ENCODE measurements at places on chromosomes 7 and 10. TPM values are rescaled to one million over a fixed set of nuclear protein-coding genes. Genes with fewer than 3 reads are reported as not detected.
A peak's percentile ranks its signal among the peaks of the same experiment; 100 is the strongest.

DNA sequence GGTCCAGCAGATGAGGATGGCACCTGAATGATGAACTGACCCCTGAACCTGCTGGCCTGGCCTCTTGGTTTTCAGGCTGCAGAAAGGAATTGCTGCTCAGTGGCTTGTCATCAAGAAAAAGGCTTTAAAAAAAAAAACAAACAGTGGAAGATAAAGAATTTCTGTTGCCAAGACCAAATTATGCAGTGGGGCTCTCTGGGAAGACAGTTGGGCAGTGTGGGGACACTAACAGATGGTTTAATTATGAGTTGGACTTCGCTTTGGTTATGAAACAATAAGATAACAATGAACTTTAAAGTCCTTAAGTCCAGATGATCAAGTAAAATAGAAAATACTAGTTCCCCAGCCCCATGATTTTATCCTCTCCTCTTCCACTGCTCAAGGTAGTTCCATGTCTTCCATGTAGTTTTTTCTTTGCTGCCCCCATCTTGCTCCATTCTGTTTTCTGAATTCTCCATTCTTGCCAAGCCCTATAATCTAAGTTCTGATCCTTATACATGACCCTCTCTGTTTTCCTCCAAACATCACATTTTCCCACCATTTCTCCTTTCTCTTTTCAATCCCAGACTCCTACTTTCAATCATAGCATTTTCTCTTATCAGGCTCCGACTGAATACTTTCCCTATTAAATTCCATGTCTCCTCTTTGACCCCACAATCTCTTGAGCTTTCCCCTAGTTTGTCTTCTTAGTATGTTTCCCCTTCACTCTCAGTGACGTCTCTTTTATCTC is 52.6 kb downstream of the ANK3 start:
- DNase-seq, result no peak
- H3K4me1 ChIP-seq, result no peaks in the 10 kb centered on the region
- no peaks in the 10 kb centered on the region for H3K36me3 ChIP-seq
- no peak overlapping the region for H3K4me3 ChIP-seq
- no peak overlapping the region for H3K27ac ChIP-seq
- H3K27me3 ChIP-seq, result no peaks in the 10 kb centered on the region

- no peak for DNase-seq
- H3K27ac ChIP-seq, result peak overlapping the region; percentile 65
- H3K4me1 ChIP-seq, result no peaks in the 10 kb centered on the region
- H3K4me3 ChIP-seq, result no peak overlapping the region
Observed at GRCh38 chr7:143487566-143487965, 9.9 kb downstream of the TAS2R41 start.

DNA sequence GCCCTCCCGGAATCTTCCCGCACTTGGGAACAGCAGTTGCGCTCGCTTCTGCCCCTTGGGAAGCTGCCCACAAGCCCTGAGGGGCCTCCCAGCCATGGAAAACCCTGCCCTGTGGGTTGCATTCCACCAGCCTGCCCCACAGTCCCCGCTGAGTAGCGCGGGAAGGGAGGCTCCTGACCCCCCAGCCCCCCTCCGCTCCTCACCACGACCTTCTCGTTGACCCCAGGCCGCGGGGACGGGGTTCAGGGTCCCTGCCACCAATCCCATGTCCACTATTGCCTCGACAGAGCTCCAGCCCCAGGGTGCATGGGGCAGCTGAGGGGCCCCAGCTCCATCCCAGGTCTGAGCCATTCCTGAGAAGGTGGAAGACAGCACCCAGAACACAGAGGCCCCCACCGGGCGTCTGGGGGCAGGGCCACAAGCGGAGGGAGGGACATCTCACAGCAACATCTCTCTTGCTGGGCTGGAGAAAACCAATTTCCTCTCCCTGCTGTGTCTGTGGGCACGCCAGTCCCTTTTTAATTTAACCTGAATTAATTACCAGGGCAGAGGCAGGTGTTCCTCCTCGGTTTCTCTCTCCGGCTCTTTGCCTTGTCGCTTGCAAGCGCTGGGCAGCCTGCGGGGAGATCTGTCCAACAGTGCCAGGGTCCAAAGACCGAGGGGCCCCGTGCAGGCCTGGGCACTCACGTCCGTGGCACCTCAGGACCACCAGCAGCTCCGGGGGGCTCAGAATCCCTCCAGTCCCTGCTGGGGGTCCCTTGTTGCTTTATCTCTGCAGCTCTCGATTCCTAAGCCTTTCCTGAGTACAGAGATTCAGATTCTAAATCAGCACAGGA is 57.9 kb downstream of the FOXL3 start:
- no peak for DNase-seq
- peaks cover 13% of the 10 kb centered on the region for H3K27me3 ChIP-seq
- H3K27ac ChIP-seq, result no peak overlapping the region
- H3K4me3 ChIP-seq, result no peak overlapping the region

GRCh38 chr10:68082872-68083271 is 7.8 kb upstream of the HERC4 start:
- H3K27me3 ChIP-seq, result no peaks in the 10 kb centered on the region
- no peak for DNase-seq
- H3K36me3 ChIP-seq, result no peaks in the 10 kb centered on the region

- no peak overlapping the region for H3K4me3 ChIP-seq
- no peaks in the 10 kb centered on the region for H3K36me3 ChIP-seq
- H3K27me3 ChIP-seq, result no peaks in the 10 kb centered on the region
- DNase-seq, result no peak
Observed at GRCh38 chr10:75904499-75905283, 473.3 kb downstream of the LRMDA start.

- H3K4me3 ChIP-seq, result no peak overlapping the region
- no peak overlapping the region for H3K27ac ChIP-seq
- no peaks in the 10 kb centered on the region for H3K4me1 ChIP-seq
- DNase-seq, result no peak
Observed at GRCh38 chr7:158494643-158495042, 93.0 kb downstream of the PTPRN2 start.

- H3K27ac ChIP-seq, result peak overlapping the region; percentile 73
- no peak overlapping the region for H3K4me3 ChIP-seq
- DNase-seq, result no peak
- H3K36me3 ChIP-seq, result no peaks in the 10 kb centered on the region
- no peaks in the 10 kb centered on the region for H3K27me3 ChIP-seq
Observed at GRCh38 chr10:30505543-30506298, 71.7 kb downstream of the MAP3K8 start.

DNA sequence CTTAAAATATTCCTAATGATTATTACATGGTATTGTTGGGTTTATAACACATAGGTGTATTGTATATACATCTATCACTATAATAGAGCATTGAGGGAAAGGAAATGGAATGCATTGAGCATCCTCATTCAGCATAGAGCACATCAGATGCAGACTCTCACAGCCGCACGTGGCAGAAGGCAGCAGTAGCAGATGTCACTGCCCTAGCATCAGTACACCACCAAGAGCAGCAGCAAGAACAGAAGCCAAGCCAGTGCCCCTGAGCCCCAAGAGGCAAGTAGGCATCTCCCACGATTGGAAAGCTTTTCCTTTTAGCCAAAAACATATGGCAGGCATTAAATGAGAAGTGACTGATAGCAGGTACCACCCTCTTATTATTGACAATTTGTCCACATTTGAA is 510.0 kb downstream of the TNS3 start:
- no peaks in the 10 kb centered on the region for H3K4me1 ChIP-seq
- H3K27ac ChIP-seq, result no peak overlapping the region
- no peaks in the 10 kb centered on the region for H3K27me3 ChIP-seq
- H3K4me3 ChIP-seq, result no peak overlapping the region

DNA sequence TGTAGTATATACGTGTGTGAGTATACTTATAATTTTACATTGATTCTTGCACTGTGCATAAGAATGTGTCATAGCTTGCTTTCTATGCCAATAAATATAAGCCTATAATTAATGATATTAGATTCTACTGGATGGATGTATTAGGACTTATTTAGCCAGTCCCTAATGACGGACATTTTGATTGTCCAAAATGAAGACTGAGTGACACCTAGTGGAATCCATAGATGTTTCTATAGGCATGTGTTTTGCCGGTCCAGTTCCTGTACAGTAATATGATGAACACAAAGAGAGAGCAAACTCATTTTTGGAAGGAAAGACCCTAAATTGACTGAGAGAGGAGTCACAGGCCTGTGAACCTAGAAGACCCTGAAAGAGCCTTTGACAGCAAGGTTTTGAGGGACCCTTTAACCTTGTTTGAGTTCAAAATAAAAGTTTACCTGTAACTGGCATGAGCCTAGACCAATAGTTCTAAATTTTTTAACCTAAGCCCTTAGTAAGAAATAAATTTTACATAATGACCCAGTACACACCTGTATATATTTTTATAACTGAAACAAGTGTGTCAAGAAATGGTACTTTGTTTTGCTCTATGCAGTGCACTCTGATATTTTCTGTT is 42.4 kb upstream of the AGBL3 start:
- H3K4me1 ChIP-seq, result no peaks in the 10 kb centered on the region
- H3K27ac ChIP-seq, result no peak overlapping the region
- H3K4me3 ChIP-seq, result no peak overlapping the region
- H3K36me3 ChIP-seq, result no peaks in the 10 kb centered on the region
- DNase-seq, result no peak

- peaks cover 42% of the 10 kb centered on the region for H3K27me3 ChIP-seq
- no peaks in the 10 kb centered on the region for H3K36me3 ChIP-seq
- peak; percentile 68 for DNase-seq
- H3K4me1 ChIP-seq, result peaks cover 8% of the 10 kb centered on the region
- no peak overlapping the region for H3K27ac ChIP-seq
Observed at GRCh38 chr10:121608469-121609190, 10.4 kb upstream of the FGFR2 start.

GRCh38 chr7:107708956-107709355 is 35.0 kb upstream of the CBLL1 start:
- H3K27me3 ChIP-seq, result no peaks in the 10 kb centered on the region
- no peak for DNase-seq
- no peaks in the 10 kb centered on the region for H3K4me1 ChIP-seq
- no peaks in the 10 kb centered on the region for H3K36me3 ChIP-seq
- H3K4me3 ChIP-seq, result no peak overlapping the region
- no peak overlapping the region for H3K27ac ChIP-seq

DNA sequence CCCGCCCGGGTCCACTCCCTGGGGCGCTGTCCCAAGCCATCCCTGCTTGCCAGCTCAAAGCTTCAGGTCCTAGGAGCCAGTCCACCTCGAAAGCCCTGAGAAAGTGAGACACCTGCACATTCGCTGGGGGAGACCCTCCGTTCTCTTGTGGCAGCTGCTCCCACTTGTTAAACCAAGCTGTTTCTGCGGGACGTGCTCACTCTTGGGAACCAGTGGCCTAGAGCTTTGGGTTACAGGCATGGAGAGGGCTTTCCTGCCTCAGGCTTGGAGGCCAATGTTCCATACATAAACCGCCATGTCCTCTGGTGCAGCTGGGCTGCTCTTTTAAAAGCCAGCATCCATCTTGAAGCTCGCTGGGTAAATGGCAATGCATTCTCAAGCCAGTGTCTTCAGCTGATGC is 19.9 kb upstream of the TTYH3 start:
- H3K4me1 ChIP-seq, result peaks cover 12% of the 10 kb centered on the region
- no peaks in the 10 kb centered on the region for H3K27me3 ChIP-seq
- no peak overlapping the region for H3K27ac ChIP-seq
- H3K4me3 ChIP-seq, result no peak overlapping the region
- H3K36me3 ChIP-seq, result peaks cover 9% of the 10 kb centered on the region

GRCh38 chr10:70603449-70603801 is 884 bp upstream of the PRF1 start:
- no peaks in the 10 kb centered on the region for H3K36me3 ChIP-seq
- H3K27ac ChIP-seq, result peak overlapping the region; percentile 71
- H3K4me1 ChIP-seq, result no peaks in the 10 kb centered on the region
- no peak overlapping the region for H3K4me3 ChIP-seq
- no peaks in the 10 kb centered on the region for H3K27me3 ChIP-seq
- peak; percentile 83 for DNase-seq

GRCh38 chr10:14686356-14686755 is 88.3 kb downstream of the FAM107B start:
- H3K4me1 ChIP-seq, result no peaks in the 10 kb centered on the region
- no peak for DNase-seq
- H3K27ac ChIP-seq, result no peak overlapping the region
- H3K27me3 ChIP-seq, result no peaks in the 10 kb centered on the region
- no peaks in the 10 kb centered on the region for H3K36me3 ChIP-seq

- H3K4me1 ChIP-seq, result peaks cover 82% of the 10 kb centered on the region
- H3K36me3 ChIP-seq, result no peaks in the 10 kb centered on the region
- DNase-seq, result no peak
- H3K27me3 ChIP-seq, result peaks cover 20% of the 10 kb centered on the region
Observed at GRCh38 chr7:87216701-87217508, 2.6 kb downstream of the TMEM243 start.

- H3K36me3 ChIP-seq, result no peaks in the 10 kb centered on the region
- no peak overlapping the region for H3K27ac ChIP-seq
- no peak overlapping the region for H3K4me3 ChIP-seq
- H3K27me3 ChIP-seq, result no peaks in the 10 kb centered on the region
- no peak for DNase-seq
Observed at GRCh38 chr7:116585392-116585791, 60.6 kb downstream of the CAV1 start.

DNA sequence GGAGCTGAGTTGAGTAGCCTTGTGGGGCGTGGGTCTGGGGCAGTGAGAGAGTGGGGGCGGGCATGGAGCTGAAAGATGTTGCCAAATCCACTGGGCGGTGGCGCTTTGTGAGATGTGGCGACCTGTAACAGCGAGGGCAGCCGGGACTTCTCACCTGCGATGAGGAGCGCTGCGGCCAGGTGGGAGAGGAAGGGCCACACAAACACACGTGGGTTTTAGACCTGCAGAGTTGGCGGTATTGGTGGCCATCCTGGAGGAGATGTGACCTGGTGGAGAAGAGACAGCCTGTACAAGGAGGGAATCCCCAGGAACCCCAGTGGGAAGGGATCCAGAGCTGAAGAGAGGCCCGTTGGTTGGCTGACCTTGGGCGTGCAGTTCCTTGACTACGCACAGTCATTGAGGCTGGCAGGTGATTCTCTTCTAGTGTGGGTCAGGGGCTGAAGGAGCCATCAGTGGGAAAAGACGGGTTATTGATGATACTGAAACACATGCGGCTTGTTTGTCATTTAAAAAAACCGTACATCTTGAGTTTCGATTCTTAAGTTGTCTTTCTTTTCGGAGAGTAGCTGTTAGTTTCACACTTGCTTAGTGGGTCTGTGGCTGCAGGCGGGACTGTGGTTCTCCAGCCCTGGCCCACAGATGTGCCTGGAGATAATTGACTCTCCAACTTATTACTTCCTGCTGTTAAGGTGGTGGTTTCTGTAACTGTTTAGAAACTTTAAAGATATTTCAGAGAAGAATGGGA is 2.4 kb downstream of the CHST12 start:
- peak overlapping the region; percentile 93 for H3K4me3 ChIP-seq
- H3K27ac ChIP-seq, result peak overlapping the region; percentile 87
- no peaks in the 10 kb centered on the region for H3K36me3 ChIP-seq
- no peaks in the 10 kb centered on the region for H3K27me3 ChIP-seq
- DNase-seq, result peak; percentile 86
- peaks cover 91% of the 10 kb centered on the region for H3K4me1 ChIP-seq

DNA sequence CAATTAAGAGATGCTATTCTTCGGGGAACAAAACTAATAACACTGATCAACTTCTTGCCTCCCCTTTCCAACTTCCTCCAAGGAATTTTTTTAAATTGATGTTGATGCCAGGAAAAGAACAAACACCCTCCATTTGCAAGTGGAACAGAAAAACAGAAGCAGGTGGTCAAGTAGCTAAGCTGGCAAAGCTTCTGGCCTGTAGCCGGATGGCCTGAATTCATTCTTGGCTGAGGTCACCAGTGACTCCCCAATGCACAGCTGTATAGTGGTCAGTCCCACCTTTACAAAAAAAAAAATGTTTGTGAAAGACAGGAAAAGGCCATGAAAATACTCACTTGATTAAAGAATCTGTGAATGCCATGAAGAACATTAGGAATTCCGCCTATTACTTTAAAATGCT is 39.1 kb downstream of the DOCK4 start:
- H3K36me3 ChIP-seq, result no peaks in the 10 kb centered on the region
- no peak overlapping the region for H3K27ac ChIP-seq
- H3K27me3 ChIP-seq, result no peaks in the 10 kb centered on the region

The FRMD4A gene
- 94.4 TPM for total RNA-seq

The PTPRZ1 gene
- 5.9 TPM for total RNA-seq

The AGR3 gene
- total RNA-seq, result not detected

The OR6B1 gene
- not detected for total RNA-seq

The KIAA1217 gene
- total RNA-seq, result 27.4 TPM

The BMS1 gene
- 13.4 TPM for total RNA-seq

Data from spleen (tissue), 13 donors.